ENCODE measurements at places on chromosomes 3 and 15.

DNA sequence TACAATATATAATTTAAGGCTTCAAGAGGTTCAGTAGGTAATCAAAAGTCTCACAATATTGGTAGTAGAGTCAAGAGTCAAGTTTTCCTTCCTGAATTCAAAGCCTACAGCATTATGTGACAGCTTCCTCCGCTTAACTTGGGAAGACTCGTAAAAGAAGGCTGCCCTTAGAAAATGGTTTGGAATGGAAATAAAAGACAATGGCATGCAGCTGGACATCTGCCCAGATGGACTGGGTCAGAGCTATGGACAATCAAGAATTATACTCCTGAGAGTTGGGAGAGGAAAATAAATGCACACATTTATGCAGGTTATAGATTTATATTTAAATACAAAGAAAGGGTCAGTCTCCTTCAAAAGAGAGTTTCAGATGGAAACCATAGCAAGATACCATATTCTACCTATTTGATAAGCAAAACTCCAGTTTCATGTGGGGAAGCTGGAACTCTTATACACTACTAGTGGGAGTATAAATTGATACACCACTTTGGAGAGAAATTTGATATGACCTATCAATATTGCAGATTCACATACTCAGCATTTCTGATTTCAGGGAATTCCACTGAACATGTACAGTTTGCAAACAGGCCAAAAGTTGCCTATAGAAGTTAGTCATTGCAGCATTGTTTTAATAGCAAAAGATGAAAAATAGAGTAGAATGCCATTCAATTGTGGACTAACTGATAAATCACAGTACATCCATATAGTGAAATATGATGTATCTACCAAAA is 6.1 kb downstream of the CRYBG3 start:
- no peak for DNase-seq

DNA sequence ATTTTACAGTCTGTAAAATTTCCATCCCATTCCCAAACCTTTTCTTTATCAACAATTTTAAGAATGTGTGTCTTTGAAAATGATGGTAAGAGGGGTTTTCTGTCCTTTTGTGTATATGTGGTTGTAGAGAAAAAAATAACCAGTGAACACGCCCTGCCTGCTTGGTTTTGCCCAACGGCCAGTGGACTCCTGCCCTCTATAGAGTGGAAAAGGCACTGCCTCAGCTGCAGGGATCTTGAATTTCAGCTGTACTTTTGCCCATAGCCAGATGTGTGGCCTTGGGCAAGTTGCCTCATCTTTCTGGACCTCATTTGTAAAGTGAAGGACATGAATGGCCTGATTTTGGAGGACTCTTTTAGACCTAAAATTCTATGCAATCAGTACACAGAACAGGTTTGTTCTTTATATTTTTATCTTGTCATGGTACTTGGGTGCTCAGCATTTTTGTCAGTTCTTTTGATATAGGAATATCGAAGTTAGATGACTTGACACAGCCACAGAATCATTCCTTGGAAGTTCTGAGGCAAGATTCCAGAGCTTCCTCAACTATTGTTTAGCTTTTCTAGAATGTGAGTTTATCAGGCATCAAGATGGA is 81.0 kb downstream of the CLDN11 start:
- DNase-seq, result peak; percentile 62

DNA sequence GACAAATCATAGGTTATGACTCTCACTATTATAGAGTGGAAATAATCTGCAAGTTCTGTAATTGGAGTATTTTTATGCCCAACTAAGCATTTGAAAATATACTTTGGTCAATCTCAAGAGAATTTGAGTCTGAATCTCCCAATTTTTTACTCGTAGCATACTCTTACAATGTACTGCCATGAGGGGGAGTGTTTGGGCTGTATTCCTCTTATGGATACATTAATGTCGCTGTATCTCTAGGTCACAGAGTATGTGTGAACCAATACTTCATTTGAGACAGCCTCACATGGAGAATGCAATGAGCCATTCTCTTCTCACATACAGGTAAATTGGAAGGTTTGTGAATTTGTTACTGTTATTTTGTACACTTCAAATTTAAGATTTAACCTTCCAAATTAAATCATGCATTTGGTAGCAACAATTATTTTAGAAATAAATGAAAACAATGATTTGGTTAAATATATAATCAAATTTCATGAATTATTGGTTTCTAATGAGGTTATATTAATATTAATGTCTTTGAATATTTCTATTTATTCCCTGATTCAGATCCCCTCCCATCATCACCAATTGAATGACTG is 5.5 kb upstream of the CD200 start:
- DNase-seq, result peak; percentile 66

GRCh38 chr3:176046703-176047102 is 1150.6 kb downstream of the TBL1XR1 start:
- DNase-seq, result no peak

- DNase-seq, result no peak
Observed at GRCh38 chr3:19881852-19882251, 52.2 kb downstream of the EFHB start.

DNA sequence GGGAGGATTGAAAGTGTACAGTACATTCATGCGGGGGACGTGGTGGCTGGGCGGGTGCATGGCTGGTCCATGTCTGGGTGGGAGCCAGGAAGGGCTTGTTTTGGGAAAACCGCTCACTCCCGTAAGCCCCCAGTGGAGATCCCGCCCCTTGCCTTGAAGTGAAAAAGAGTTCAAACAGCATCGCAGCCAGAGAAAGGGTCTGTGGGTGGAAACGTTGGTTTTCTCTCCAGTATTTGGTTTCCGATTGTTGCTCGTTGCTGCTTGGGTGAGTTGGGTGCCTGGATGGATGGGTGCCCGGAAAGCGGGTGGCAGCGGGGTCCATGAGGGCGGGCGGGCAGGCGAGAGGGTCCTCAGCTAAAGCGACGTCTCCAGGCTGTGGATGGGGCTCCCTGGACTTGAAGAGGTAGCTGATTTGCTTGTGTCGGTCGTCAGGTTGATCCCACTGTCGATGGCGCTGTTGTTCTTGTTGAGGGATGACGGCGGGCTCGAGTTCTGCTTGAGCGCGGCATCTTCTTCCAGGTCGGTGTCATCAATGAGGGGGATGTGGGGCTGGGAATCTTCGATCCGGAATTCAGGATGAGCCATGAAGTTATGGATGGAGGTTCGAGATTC is 7.7 kb upstream of the SEC13 start:
- no peak for DNase-seq

DNA sequence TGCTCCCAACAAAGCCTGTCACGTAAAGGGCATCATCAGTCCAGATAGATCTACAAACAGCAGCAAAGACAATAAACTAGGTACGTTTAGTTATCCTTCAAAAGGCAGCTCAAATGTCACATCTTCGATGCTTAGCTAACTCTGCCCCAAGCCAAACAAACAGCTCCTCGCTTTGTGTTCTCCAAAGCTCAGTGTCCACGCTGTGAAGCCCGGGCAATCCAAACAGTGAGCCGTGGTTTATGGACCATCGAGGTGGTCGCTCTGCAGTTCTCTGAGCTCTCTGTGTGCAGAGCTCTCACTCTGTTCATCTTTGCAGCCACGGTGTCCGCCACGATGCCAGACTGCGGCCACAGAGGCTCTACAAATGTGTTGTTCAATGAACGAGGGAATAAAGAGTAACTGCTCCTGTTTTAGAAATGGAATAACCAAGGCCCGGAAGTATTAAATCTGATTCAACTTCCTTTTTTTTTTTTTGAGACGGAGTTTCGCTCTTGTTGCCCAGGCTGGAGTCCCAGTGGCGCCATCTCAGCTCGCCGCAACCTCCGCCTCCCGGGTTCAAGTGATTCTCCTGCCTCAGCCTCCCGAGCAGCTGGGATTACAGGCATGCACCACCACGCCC is 117.2 kb upstream of the FAM174B start:
- DNase-seq, result no peak

- DNase-seq, result peak; percentile 22
Observed at GRCh38 chr3:14587740-14588360, 47.7 kb upstream of the GRIP2 start.

DNA sequence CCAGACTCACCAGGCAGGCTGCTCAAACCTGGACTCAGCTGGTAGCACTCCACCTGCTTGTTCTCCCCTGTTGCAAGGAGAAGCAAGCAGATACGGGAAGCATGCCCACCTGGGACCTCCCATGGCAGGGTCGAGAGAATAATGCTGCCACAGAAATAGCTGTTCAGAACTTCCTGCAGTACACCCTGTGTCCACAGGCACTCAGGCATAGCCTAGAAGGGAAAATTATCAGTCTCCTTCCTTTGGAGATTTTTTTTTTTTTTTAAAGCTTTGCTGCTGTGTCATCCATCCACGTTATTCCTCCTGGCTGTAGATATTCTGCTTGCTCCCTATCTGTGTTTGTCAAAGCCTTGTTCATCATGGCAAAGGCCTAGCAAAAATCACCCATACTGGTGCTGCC is 32.7 kb upstream of the RPS17 start:
- no peak for DNase-seq

- no peak for DNase-seq
Observed at GRCh38 chr3:36695769-36696137, 68.6 kb downstream of the DCLK3 start.

DNA sequence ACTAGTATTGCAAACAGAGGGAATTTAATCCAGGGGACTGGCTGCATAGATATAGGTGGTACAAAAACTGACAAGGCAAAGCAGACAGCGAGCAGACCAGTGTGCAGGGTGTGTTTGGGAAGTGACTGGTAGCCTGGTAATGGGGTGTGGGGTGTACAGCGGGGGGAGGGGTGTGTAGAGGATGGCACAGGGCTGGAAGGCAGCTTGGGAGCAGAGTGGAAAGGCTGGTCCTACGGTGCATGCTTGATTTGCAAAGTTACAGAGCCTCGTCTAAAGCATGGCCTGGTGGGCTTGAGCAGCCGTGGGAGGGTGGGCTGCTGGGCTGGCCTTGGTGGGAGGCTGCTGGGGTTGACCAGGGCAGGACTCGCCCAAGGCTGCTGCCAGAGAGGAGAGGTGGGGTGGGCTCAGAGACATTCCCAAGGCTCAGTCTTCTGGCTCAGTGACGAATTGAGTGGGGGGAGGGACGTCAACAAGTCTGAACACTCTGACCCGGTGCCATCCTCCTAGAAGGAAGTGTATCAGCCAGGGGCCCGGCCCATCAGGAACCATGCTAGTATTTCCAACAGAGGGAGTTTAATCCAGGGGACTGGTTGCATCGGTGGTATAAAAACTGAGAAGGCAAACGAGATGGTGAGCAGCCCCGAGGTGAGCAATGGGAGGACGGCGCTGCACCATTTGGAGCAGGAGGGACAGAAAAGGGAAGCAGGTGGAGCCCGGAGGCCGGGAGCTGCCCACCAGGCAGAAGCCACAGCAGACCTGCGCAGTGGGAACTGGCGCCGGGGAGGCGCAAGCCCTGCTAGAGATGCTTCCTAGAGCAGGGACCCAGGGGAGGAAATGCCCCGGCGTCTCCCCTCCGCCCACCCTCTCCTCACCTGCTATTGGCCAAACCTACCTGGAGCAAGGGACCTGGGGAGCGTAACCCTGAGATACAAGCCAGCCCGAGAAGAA is 29.2 kb downstream of the CPN2 start:
- DNase-seq, result no peak

GRCh38 chr15:40439960-40440742 is 602 bp upstream of the BAHD1 start:
- DNase-seq, result peak; percentile 55

- DNase-seq, result peak; percentile 23
Observed at GRCh38 chr3:9649791-9650521, 651 bp downstream of the MTMR14 start.

- no peak for DNase-seq
Observed at GRCh38 chr3:98670020-98670419, 76.6 kb upstream of the CPOX start.

- DNase-seq, result no peak
Observed at GRCh38 chr3:127445581-127446343, 144.8 kb downstream of the TPRA1 start.

DNA sequence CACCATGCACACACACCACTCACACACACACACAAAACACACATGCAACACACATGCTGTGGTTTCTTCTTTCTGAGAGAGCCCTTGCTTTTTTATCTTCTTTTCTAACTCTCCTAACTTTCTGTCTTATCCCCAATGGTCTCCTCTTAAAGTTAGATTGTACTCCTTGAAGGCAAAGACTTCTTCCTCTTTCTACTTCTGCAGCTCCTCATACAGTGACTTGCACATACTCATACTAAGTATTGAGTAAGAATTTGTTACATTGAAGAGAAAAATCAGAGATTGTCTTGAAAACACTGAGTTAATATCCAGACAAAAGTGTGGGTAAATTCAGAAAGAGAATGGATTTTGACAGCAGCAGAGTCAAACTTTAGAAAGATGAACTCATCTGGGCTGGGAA is 64.4 kb downstream of the GTPBP8 start:
- no peak for DNase-seq

DNA sequence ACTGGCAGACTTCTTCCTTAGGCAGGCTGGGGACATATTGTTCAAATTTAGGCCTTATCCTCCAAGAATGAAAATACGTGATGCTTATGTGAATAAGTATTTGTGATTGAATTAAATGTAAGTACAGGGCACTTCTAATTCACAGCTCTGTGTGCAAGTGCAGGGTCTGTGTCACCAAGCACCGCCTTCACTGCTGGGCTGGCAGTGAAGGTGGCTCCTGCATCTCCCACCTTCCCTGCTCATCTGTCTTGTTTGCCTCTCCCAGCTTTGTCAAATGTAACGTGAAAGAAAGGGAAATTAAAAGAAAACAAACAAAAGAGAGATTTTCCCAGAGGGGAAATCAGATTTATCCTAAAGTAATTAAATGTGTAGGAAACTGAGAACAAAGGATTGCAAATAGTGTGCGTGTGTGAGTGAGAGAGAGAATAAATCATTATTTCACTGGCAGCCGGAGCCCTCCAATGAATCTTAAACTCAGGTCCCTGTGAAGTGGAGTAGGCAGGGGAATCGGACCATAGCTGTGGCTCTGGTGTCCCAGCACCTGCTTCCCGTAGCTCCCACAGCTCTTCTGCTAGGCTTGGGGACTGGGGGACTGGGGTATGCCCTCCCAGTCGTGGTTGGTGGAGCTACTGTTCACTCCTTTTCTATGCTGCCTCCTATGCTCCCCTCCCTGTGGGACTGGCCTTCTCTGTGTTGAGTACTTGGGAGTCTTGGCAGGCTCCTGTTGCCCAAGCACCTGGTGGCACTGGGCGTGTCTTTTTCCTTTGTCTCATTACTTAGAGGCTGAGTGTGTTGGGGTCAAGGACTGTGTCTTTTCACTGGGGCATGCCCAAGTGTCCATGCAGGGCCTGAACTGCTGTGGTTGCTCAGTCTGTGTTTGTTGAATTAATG is 222.2 kb downstream of the EPHB1 start:
- no peak for DNase-seq

GRCh38 chr3:9808345-9809037 is 1.6 kb upstream of the TTLL3 start:
- DNase-seq, result peak; percentile 64

DNA sequence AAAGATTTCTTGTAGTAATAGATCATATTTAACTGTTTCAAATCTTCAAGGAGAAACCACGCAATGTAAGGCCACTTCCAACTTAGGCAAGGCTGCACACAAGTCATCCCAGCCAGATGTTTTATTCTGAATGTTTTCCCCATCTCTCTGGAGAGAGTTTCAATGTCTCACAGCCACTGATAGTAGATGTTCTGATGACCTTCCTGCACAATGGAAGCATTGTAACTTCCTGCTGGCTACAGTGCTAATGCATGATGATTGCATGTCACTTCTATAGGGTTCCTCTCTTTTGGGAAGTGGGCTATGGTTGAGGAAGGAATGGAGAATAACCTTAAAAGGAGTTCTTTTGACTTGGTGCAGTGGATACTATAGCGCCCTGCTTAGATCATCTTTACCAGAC is 328.0 kb downstream of the ZNF621 start:
- no peak for DNase-seq
